ENCODE measurements at places on chromosomes 2 and 18.

- no peak for DNase-seq
Observed at GRCh38 chr2:153106802-153107477, 371.6 kb downstream of the RPRM start.

GRCh38 chr2:46963210-46963609, 47.6 kb upstream of the MCFD2 start:
- DNase-seq, result no peak

DNA sequence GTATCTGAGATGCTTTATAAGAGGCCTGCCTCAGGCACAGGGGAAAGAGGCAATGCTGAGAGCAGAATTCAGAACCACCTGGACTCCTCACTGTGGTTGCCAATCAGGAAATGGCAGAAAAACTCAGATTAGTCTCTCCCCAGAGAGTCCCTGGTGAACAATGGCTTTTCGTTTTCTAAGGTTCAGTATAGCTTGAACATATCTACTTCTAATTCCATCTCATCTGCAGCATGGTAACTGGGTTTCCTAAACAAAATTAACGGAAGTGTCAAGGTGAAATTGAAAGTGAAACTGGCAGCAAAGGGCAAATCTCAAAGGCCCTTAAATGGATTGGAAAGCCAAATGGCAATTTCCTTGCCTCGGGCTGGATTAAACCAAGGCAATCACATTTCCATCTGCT, 480.2 kb upstream of the ACVR2A start:
- DNase-seq, result no peak

DNA sequence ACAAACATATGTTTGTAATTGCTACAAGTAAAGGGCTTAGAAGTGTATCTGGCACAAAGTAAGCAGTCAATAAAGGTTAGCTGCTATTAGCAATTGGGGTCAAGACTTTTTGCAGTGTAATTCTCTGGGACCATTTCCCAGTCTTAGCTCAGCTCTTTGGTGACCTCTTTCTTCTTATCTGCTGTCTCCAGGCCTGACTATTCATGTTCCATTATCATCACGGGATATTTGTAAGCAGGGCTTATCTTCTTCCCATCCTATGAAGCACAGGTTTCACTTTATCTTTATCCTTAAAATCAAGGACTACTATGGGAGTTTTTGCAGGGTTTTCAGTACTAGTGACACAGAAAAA, 131.7 kb downstream of the DOCK10 start:
- no peak for DNase-seq

- peak; percentile 22 for DNase-seq
Observed at GRCh38 chr2:127355407-127356008, 32.3 kb downstream of the MAP3K2 start.

GRCh38 chr2:23534771-23535170, 149.8 kb downstream of the KLHL29 start:
- DNase-seq, result peak; percentile 99
